ENCODE measurements at places on chromosomes 5 and 9.

GRCh38 chr9:107363516-107364152 lies 80.6 kb downstream of the RAD23B start:
- DNase-seq: no peak

DNA sequence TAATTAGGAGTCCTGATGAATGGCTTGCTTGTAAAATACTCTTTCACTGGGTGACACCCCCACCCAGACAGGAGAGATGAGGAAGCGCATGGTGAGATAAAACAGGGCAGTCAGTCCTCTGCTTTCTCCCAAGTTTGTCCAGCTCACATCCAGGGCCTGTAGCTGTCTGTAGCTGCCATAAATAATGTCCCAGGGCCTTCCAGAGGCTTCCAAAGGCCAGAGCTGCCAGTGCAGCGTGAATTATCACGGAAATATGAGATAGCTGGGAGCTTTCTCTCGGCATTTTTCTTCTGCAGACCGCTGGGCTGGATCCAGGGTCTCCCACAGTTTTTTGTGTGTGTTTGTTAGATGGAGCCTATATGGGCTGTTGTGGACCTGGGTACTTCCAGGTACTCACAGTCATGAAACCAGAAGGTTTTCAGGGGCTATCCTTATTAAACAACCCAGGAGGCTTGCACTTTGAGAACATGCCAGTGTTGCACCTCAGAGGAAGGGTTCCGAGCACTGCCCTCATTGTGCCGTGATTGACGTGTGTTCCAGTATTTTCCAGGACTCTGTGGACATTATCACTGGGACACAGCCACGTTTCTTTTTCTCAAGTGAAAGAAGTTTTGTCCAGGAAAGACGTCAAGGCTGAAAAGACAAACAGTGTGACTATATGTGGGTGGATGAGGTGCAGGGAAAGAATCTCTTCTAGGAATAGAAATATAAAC lies 117.5 kb downstream of the FGF1 start:
- peak; percentile 65 for DNase-seq

- no peak for DNase-seq
These were observed 131.5 kb downstream of the GIN1 start for GRCh38 chr5:102988459-102988858.

DNA sequence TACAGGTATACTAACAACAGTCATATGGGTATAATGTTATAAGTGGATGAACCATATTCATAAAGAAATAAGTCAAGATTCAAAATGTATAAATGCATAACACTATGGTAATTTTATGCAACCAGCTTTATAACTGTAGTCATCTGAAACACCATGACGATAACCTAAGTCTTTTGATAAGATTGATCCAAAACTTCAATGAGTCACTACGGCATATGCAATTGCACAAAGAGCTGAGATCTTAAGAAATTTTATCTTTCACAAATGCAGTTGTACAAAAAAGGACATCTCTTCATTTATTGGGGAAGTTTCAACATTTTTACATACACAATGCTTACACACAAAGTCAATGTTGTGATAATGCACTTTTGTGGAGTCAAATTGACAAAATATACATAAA lies 20.3 kb downstream of the FAM81B start:
- peak; percentile 3 for DNase-seq

DNA sequence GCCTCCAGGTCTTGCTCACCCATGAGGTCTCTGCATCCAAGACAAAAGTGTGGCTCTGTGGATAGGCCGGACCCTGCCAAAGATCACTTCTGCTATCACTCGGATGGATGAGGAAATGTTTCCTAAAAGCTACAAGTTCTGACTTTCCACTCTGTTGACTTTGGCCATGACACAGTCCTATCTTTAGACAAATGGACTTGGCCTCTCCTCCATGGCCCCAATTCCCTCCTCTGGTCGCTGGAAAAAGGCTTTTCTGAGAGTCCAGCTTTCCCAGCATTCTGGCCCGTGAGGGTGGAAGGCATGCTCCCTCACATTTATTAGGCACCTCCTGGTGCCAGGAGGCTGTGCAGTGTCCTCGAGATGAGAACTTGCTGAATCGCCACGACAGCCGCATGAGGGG lies 83.1 kb downstream of the COL27A1 start:
- DNase-seq: no peak

- DNase-seq: peak; percentile 76
These were observed 65.5 kb upstream of the HSPB3 start for GRCh38 chr5:54390015-54390414.

DNA sequence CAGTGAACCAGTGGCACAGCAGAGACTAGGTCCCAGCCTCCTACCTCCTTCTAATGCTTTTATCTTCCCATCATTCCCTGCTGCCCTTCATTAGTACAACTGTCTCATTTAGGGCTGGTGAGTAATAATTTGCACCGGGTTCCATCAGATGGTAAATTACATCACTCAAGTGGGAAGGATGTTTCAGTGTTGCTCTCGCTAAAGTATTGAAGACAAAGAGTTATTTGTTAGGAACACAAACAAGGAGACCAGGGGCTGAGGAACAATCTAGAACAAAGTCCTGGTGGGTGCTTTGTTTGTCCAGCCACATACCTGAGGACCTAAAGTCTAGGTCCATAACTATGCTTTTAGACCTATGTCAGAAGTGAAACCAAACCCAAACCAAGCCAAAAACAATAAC lies 52.4 kb downstream of the SEC61B start:
- DNase-seq: no peak

GRCh38 chr9:125889476-125890419 lies 142.6 kb downstream of the PBX3 start:
- peak; percentile 70 for DNase-seq

DNA sequence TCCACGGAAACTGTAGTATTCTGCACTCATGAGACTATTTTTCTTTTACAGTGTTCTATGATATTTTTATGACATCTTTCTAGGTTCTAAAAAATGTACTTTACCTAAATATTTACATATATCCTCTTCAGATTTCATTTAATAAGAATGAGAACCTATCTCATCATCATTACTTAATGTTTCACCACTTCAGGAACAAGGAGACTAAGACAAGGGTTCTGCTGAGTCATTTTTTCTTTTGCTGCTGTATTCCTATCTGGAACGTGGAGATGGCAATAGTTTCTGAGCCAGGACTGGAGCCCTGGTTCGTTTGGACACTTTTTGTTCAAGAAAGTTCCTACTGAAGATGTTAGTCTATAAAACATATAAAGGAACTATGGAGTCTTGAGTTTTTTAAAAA lies 258.2 kb upstream of the MAP3K1 start:
- DNase-seq: peak; percentile 58

GRCh38 chr5:10486511-10487344 lies 45.0 kb downstream of the ROPN1L start:
- no peak for DNase-seq

GRCh38 chr5:103617913-103618312 lies 55.3 kb upstream of the NUDT12 start:
- DNase-seq: no peak

GRCh38 chr9:129126749-129127618 lies 15.8 kb downstream of the PTPA start:
- no peak for DNase-seq

- DNase-seq: no peak
These were observed 63.8 kb downstream of the PTTG1 start for GRCh38 chr5:160485364-160485969.

DNA sequence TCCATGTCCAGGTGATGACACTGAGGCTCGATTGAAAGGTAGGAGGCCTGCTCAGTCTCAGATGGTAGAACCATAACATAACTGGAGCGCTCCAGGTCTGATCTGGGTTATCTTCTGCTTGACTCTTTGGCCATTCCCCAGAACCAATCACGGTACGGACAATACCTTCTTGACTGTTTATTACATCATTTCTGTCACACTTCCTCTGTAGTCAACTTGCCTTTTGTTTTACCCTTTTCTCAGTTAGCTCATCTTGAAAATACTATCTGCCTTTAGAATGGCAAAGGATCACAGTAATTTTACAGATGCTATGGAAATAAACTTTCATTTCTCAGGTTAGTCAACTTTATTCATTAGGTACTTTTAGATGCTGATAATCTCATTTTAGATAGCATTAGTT lies 22.4 kb downstream of the GLRA1 start:
- DNase-seq: no peak

- DNase-seq: no peak
These were observed 12.7 kb upstream of the TMEM174 start for GRCh38 chr5:73160239-73160671.

- no peak for DNase-seq
These were observed 47.4 kb downstream of the C5orf15 start for GRCh38 chr5:133921069-133921468.

DNA sequence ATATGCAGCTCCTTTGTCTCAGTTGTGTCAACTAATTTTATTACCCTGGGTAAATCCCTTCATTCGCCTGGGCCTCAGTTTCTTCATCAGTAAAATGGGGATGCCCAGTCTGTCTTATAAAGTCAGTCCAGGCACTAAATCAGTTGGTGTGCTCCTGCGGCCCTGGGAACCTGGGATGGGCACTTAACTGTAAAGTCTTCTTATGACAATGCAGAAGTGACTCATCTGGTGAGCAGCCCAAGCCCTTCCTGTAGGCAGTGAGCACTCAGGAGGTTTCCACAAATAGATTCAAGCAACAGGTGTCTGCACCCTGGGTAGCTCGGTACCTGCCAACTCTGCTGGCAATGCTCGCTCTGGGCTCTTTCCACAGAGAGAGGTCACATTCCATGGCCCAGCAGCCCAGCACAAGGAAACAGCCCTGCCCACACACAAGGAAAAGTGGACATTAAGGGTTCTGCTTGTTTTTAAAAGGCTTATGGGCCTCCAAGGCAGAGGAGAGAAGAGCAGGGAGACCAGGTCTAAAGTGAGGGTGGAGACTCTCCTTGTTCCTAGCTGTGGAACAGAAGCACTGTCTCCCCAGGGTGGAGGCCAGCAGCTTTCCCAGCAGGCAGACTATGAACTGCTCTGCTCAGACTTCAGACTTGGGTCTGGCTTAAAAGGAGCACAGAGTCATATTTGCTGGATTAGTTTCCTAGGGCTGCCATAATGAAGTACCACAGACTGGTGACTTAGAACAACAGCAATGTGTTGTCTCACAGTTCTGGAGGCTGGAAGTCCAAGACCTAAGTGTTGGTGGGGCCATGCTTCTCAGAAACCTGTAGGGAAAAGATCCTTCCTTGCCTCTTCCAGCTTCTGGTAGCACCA lies 89.7 kb upstream of the ADRA1B start:
- peak; percentile 87 for DNase-seq

Measured in GM23248 (cell line).